Central memory CD4-positive, alpha-beta T cell (primary cell): ENCODE measurements at places on chromosomes 13 and 19.

DNA sequence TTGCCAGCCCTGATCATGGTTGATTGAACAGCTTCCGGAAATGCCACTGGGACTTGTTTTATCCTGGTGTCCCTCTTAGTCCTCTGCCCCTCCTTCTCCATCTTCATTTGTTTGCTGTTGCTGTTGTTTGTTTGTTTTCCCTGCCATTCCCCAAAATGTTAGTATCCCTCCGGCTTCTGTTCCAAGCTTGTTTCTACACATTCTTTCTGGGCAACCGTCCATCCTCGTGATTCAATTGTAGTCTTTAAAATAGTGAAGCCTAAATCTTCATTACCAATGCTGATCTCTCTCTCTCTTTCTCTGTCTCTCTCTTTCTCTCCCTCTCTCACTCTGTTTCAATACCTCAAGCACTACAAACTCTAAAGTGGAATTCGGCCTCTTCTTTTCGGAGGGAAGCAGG lies 649.3 kb upstream of the ARGLU1 start:
- no peak for DNase-seq

- no peak for DNase-seq
Measured at GRCh38 chr13:97858161-97858560, 95.3 kb upstream of the IPO5 start.

GRCh38 chr13:84946192-84946591 lies 853.0 kb downstream of the SLITRK6 start:
- DNase-seq = no peak

GRCh38 chr13:31124204-31124603 lies 37.5 kb downstream of the HSPH1 start:
- DNase-seq = no peak

DNA sequence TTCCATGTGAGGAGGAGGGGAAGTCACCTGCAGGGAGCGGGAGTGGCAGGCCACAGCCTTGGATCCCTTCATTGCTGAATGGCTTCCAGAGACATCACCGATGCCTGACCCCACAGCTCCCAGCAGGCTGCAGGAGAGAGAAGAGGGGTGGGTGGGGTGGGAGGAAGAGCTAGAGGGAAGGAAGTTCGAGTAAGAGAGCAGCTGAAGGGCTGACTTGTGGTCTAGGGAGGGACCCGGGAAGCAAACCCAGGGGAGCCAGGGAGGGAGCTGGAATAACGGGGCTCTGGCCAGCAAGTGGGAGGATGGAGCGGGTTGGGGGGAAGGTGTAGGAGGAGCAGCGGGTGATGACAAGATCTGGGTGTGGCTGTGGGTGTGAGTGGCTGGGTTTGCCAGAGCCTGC lies 229.8 kb upstream of the MAB21L1 start:
- no peak for DNase-seq

GRCh38 chr19:12789904-12790619 lies 1.2 kb upstream of the JUNB start:
- DNase-seq = peak; percentile 92

DNA sequence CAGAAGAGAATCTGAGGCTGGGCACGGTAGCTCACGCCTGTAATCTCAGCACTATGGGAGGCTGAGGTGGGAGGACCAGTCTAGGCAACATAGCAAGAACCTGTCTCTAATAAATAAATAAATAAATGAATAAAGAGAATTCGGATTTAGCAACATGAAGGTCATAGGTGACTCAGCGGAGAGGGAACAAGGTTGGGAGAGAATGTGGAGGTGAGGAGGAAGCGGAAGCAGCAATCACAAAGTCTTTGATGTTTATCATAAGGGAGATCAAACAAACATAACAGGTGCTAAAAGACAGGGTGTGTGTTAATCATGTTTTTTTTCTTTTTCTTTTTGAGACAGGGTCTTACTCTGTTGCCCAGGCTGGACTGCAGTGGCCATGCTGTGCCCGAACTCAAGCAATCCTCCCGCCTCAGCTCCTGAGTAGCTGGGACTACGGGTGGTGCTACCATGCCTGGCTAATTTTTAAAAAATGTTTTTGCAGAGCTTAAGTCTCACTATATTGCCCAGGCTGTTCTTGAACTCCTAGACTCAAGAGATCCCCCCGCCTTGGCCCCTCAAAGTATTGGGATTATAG lies 16.3 kb downstream of the PBX4 start:
- peak; percentile 73 for DNase-seq
